Epithelial cell of umbilical artery (primary cell): ENCODE measurements at places on chromosomes 2 and 18. TPM values are rescaled to one million over a fixed set of nuclear protein-coding genes. Genes with fewer than 3 reads are reported as not detected.

Gene INO80B
- 11.7 and 23.1 TPM in 2 replicates for total RNA-seq

Gene IL18RAP
- not detected in 2 replicates for total RNA-seq

Gene CTAGE1
- not detected in 2 replicates for total RNA-seq

Gene SPP2
- not detected in 2 replicates for total RNA-seq

Gene CDH19
- not detected in 2 replicates for total RNA-seq

Gene IGFBP2
- 151 and 164 TPM in 2 replicates for total RNA-seq

Gene SNRPD1
- total RNA-seq = 19.2 and 19.6 TPM in 2 replicates
